Stimulated activated CD8-positive, alpha-beta memory T cell treated with anti-CD3 and anti-CD28 coated beads, Interleukin-7, amount 100 ng/mL, for 1 hour (primary cell): ENCODE measurements at places on chromosomes 13 and 19.

- no peak for DNase-seq
These were observed 1.9 kb downstream of the ARHGAP33 start for GRCh38 chr19:35777086-35777841.

- DNase-seq: no peak
These were observed 41.2 kb downstream of the ZNF146 start for GRCh38 chr19:36256064-36256463.

- no peak for DNase-seq
These were observed 4.3 kb downstream of the ZGLP1 start for GRCh38 chr19:10305139-10305806.

DNA sequence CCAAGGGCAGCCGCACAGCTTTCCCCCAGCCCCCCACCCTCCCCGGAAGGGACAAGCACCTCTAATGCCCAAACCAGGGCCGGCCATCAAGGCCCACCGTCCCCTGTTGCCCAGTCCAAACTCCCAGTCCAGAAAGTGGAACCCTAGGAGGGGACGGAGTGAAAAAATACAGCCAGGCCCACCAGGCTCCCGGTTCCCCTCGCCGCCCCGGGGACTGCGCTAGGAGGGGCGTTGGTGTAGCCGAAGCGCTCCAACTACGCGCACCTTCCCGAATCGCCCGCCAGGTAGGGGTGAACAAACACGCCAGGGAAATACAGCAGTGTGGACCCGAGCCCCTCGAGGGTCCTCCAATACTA lies 1.3 kb downstream of the KLF16 start:
- DNase-seq: no peak

GRCh38 chr13:25630329-25630900 lies 258.6 kb downstream of the ATP8A2 start:
- no peak for DNase-seq

GRCh38 chr19:6373813-6374108 lies 1.2 kb downstream of the ALKBH7 start:
- DNase-seq: no peak

DNA sequence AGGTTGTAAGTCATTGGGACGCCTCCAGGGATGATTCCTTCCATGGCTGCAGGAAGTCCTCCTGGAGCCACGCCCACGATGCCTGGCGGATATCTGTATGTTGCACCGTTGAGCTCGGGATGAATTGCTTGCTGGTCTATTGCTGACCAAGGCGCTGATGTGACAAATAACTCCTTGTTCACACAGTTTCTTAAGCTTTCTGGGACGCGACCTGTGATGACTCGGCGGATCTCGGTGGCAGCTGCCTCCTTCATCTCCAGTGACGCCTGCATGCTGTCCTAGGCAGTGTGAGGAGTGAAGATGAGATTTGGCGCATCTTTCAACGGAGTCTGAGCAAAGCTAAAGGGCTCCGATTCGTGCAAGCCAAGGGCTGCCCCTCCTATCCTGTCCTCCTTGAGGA lies 7.6 kb upstream of the ZNF566 start:
- DNase-seq: no peak

GRCh38 chr19:29858000-29858596 lies 46.3 kb downstream of the CCNE1 start:
- DNase-seq: no peak

- DNase-seq: no peak
These were observed 194.1 kb upstream of the MIR17HG start for GRCh38 chr13:91153372-91153771.

GRCh38 chr19:3034656-3035541 lies 5.8 kb upstream of the TLE2 start:
- no peak for DNase-seq
